ENCODE measurements at places on chromosomes 6 and 20.

DNA sequence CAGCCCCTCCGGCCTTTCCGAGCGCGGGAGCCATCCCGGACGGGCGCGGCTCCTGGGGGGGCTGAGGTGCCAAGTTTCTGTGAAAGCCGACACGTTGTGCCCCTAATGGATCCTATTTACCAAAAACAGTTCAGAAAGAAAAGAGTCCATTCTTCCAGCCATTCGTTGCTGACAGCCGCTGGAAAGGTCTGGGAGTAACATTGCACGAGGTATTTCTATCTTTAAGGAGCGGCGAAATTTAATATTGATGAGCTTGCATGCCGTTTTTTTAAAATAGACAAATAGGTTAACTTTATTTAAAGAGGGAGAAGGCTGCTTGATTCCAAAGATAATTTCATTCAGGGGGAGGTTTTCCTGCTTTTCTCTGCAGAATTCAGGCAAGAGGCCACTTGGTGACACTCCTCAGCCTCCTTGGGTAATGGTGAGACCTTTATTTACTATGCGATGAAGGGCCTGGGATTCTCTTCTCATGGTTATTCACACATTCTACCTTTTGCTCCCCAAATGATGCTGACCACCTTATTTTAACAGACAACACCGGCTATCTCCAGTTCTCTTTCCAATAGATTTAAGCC, 988 bp downstream of the TIAM2 start:
- no peak for DNase-seq

- no peak for DNase-seq
Measured at GRCh38 chr20:51402201-51402600, 140.3 kb downstream of the NFATC2 start.

DNA sequence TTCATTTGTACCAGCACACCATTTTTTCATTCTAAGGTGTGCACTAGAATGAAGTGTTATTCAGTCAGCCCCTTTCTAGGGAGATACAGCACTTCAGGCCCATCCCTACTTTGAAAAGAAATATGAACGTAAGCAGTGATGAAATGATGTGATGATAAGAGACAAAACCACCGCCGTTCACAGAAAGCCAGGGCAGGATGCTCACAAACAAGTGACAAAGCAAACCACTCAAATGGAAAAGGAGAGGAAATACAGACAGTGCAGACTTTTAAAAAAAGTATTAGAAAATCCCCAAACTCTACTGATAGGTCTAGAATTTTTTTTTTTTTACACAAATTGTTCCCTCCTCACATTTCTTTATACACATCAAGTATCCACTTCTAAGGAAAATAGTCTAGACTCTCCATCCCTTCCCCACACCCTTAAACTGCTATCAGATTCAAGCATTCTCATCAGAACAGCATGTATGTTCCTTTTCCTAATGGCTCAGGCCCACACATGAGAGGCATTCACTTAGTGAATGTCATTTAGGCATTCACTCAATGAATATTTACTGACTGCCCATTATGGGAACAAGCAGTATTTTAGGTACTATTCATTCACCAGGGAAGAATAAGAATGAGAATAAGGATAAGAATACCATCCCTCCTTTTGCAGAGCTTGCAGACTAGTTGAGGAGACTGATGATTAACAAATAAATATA, 243.5 kb downstream of the GMPR start:
- DNase-seq = no peak

DNA sequence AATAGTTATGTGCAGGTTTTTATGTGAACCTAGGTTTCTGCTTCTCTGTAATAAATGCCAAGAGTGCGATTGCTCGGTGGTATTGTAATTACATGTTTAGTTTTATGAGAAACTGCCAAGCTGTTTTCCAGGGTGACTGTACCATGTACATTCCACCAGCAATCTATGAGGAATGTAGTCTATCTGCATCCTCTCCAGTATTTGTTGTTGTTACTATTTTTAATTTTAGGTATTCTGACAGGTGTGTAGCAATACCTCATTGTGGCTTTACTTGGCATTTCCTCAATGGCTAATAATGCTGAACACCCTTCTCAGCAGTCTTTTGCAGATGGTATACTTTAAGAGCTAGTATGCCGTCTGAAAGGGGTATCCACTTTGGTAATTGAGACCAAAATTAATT, 142.1 kb downstream of the BMP2 start:
- DNase-seq = no peak

DNA sequence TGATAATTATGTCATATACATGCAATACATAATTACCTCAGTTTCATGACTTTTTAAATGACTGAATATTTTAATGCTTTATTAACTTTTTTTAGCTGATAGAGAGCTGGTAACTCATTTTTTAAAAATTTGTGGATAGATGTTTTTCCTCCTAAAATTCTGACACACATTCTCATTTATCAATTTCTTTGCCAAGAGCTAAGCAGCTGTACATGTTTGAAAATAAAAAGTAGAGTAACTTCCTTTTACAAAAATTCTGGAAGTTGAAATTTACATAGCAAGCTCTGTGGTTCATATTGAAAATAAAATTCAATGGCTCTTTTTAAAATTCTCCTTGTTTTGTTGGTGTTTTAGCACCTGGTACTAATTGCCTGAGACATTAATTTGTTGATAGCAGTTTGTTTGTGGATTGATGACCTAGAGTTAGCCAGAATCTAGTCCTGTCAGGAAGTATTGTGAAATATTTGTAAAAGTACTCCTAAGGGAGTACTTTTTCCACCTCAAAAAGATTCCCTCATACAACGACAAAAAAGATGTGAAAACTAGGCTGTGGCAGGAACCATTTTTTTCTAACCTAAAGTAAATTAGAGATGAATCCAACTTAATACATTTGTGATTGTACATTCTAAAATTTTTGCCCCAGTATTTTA, 621.8 kb downstream of the BCKDHB start:
- DNase-seq = no peak

DNA sequence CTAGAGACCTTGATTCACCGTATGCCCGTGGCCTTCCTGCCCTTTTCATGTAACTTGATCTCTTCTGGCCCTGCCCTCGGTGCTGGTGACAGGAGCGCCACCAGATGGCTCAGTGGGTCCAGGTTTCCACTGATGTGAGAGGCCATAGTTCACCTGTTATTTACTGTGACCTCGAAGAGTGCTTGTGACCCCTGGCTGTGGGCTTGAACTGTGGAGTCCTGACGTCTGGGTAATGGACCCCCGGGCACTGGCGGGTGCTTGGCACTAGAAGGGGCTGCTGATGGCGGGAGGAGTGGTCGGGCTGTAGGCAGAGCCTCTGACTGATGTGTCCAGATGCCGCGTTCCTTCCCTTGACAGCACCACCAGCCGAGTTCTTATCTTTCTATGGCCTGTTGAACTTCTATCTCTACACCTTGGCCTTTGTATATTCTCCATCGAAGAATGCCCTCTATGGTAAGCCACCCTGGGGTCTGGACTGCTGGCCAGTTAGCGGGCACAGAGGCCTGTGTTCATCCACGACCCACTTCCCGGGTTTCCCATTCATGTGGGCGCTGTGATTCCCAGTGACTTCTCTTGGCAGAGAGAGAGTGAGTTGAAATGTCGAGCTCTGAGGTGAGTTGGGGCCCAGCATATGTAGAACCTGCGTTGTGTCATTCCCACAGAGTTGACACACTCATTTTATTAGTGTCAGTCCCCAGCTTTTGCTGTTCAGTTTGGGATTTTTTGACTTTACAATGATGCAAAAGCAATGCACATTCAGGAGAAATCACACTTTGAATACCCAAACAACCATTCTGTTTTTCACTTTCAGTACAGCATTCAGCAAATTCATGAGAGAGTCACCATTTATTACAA, 14.9 kb downstream of the DYNLT1 start:
- no peak for DNase-seq

- DNase-seq = no peak
Measured at GRCh38 chr6:158653577-158654354, 3.9 kb downstream of the SYTL3 start.
